ENCODE measurements at places on chromosomes 2 and 18.
A peak's percentile ranks its signal among the peaks of the same experiment; 100 is the strongest.

GRCh38 chr2:96258166-96259022, 7.4 kb downstream of the TMEM127 start:
- no peak for DNase-seq

GRCh38 chr2:69993708-69994107, 32.3 kb upstream of the ASPRV1 start:
- no peak for DNase-seq

GRCh38 chr2:234680688-234681619, 184.1 kb upstream of the ARL4C start:
- DNase-seq, result no peak

- no peak for DNase-seq
These were observed 61.4 kb upstream of the ZBTB7C start for GRCh38 chr18:48470484-48471180.

- no peak for DNase-seq
These were observed 74.3 kb downstream of the IRS1 start for GRCh38 chr2:226725126-226725860.

DNA sequence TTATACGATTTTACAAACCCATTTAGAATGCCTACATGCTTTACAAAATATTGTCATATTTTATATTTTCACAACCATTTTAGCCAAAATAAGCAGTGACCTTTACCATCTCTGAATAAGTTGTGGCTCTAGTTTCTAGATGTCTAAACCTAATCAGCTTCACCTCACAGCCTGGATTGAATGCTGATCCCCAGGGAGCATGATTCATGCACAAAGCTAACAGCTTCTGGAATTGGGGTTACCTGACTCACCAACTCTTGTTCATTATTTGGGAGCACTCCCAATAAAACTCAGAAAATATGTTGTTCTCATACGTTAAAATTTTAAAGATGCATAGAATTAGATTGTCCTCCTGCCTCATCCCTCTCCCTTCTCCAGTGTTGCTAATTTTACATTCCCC, 611.7 kb upstream of the NETO1 start:
- DNase-seq, result no peak

- DNase-seq, result no peak
These were observed 51.7 kb downstream of the NOP58 start for GRCh38 chr2:202317080-202317857.

DNA sequence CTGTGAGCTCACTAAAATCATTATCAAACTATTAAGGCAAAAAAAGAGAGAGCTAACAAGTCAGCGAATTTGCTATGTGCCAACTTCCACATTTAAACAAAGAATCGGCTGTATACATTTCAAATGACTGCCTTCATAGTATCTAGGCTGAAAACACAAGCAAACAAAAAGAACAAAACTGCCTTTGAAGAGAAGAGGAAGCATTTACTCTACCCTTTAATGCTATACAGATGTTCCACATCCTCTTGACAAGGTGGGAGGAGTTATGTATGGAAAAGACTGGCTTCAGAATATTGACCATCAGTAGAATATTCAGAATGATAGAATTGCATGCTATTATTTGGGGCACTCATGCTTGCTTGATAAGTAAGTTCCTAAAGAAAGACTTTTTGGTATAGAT, 741.7 kb downstream of the PLCL1 start:
- DNase-seq, result no peak

- no peak for DNase-seq
These were observed 43.2 kb upstream of the YWHAQ start for GRCh38 chr2:9673914-9674481.

- no peak for DNase-seq
These were observed 180.3 kb upstream of the SMAD2 start for GRCh38 chr18:48110797-48111196.

- DNase-seq, result no peak
These were observed 707.6 kb downstream of the SLC4A3 start for GRCh38 chr2:220334871-220335590.

GRCh38 chr2:190766595-190766994, 114.0 kb upstream of the GLS start:
- DNase-seq, result no peak

- no peak for DNase-seq
These were observed 29.1 kb downstream of the KLHL29 start for GRCh38 chr2:23414106-23414505.

DNA sequence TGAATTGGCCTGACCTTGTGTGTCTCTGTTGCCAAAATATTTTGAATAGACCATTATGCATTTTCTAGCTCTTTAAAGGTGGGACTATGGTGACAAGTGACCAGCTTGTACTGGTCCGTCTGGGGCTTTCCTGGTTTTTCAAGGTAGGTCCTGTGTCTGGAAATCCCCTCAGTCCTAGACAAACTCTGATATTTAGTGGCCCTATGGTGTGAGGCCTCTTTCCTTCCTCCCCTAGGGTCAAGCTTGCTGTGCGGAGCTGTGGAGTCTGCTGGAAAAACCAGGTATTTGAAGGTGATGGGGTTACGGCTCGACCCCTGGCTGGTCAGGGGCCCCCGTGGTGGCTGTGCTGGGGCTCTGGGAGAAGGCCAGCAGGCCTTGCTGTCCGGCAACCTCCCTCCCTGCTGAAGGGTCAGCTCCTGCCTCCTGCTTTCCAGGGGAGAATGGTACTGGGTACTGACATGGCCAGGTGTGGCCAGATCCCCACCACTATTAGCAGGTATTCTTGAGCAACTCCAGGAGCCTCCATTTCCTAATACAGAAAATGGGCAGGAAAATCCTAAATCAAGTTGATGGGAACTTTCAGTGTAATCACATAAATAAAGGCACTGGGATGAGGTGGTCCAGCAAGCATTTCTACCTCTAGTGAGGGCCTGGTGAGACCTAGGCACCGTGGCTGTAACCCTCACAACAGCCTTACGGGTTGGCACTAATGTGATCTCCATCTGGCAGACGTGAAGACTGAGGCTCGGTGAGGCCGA, 86.2 kb upstream of the HS6ST1 start:
- DNase-seq, result no peak

- DNase-seq, result no peak
These were observed 222.3 kb downstream of the ZBTB7C start for GRCh38 chr18:48186861-48187260.

- DNase-seq, result no peak
These were observed 47.0 kb downstream of the DHRS9 start for GRCh38 chr2:169116327-169116726.

DNA sequence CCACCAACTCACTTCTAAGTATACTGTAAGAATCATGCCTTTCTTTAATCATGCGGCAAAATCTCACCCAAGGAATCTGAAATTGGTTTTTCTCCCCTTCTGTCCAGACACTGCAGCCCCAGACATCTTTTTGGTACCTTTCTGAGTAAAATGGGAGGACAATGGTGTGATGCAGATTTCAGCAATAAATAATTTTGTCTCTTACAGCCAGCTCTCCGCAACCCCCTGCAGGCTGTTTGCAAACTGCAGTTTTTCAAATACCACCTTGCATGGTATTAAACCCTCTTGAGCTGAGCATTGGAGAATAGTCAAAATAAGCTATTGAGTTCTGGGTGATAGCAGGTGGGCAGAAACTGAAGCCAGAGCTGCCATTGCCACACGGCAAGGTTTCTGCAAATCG, 32.2 kb downstream of the GPR39 start:
- DNase-seq, result no peak

DNA sequence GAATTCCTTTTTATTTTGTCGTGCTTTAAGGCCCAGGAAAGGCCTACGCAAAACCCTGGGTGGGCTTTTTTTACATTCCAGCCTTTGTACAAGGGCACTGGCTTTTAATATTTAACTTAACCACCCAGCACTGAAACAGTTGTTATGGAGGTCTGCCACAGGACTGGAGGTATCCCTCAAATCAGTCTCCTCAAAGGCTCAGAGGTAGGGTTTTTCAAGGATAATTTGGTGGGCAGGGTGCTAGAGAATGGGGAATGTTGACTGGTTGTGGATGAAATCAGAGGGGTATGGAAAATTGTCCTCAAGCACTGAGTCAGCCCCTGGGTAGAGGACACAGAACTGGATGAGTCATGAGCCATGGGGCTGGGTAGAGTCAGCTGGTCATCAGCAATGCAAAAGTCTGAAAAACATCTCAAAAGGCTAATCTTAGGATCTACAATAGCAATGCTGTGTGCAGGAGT, 443.1 kb downstream of the THSD7B start:
- DNase-seq, result no peak

DNA sequence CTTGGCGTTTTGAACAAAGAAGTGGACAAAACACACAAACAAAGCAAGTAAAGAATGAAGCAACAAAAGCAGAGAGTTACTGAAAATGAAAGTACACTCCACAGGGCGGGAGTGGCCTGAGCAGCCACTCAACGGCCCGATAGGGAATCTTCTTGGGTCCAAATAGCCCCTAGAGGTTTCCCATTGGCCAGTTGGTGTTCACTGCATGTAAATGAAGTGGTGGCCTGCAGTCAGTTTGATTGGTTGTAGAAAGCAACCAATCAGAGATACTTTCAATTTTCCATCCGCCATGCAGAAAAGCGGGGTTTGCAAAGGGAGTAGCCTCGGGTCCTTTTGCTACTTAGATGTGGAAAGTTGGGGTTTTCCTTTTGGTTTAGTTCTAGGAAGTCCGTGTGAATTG, 31.6 kb downstream of the CYBRD1 start:
- no peak for DNase-seq

DNA sequence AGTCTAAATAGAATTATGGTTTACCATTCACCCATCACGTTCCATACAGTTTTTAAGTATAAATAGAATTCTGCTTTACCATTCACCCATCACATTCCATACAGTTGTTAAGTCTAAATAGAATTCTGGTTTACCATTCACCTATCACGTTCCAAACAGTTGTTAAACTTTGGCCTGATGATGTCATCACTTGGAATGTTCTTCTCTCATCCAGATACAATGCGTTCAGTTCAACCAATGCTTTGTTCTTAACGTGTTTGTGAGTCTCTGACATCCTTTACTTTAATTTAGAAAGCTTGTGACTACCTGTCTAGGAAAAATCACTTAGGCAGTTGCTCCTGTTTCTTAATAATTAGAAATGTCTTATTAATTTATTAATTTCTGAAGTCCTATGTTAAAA, 236.3 kb upstream of the RASGRP3 start:
- no peak for DNase-seq

GRCh38 chr2:204538182-204539018, 6.9 kb upstream of the PARD3B start:
- DNase-seq, result no peak

GRCh38 chr2:234631646-234632514, 135.0 kb upstream of the ARL4C start:
- DNase-seq, result no peak

DNA sequence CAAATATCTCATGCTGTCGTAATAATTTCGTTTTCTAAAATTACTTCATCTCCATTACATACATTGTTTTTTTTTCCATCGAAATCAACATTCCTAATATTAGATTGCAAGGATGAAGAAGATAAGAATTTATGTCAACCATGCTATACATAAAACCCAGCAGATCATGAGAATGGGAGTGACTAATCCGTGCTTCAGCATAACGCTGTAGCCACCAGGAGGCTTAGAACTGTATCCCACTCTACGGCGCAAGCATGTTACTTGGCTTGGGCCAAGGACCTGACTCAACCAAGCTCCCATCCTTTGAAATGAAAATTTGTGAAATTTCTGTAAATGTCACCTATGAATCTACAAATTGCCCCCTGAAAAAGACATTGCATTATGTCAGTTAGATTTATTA, 392.5 kb downstream of the FIGN start:
- DNase-seq, result no peak

DNA sequence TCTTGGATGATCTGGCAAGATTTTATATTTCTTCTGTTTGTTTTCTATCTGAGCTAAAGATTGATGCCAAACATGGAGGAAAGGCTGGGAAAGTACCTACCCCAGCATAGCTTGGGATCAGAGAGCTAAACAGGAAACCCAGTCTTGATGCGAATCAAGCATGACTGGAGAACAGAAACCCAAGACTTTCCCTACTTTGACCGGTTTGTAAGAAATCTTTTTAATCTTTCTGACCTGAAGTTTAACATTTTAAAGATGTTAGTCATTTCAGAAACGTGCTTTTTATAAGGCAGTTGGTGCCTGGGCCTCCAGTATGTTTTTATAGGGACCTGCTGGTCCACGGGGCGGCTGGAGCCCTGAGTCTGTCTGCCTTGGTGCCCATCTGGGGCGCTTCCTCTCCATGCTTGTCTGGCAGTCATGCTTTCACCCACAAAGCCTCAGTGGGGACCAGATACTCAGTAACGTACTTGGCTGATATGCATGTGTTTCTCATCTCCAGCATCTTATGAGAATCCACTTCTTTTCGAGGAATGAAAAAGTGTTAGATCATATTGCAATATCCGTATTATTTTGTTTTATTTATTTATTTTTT, 266.5 kb downstream of the PTGR3 start:
- DNase-seq, result peak; percentile 23

DNA sequence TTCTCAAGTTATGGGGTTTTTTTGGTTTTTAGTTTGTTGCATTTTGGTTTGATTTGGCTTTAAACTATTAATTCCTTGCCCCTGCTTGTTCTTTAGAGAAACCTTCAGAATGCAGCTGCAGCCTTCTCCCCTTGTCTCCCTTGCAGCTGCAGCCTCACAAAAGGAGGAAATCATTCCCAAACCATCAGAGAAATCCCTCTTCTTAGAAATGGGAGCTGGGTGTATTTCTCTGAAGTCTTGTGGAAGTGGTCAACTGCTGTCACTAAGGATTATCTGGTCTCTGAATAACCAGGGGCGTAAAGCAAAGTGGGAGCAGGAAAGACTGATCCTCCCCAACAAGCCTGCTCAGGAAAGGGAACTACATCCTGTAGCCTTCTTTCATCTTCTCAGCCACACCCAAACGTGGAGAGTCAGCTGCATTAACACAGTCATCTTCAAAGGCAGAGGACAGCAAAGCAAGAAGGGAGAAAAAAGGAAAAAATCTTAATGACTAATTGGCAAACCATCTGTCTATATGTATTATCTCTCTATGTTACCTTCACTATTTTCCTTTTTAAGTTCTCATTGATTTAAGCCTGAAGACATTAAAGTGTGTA, 1834.1 kb upstream of the PIK3C3 start:
- no peak for DNase-seq

DNA sequence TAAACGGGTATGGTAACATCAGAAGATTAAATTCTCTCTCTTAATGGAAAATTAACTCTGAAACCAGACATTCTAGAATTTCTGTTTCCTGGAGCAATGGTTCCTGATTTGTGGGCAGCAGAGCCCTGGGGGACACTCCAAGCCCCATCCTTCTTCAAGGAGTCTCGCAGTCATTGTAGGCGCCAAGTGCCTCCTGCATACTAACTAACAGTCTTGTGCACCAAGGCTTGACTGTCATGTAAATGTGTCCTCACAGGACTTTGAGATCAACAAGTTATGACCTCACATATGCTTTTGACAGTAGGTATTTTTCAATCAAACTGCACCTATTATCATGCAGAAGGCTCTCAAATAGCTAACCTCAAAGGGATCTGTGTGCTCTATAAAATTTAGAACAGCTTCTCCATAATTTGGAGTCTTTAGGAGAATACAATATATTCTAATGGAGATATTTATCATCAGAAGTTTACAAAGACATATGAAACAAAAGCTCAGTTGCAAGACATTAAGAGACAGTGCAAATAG, 52.1 kb upstream of the COPS8 start:
- no peak for DNase-seq

Measured in CD4-positive, alpha-beta memory T cell (primary cell).